ENCODE measurements at places on chromosomes 5 and 9. TPM values are rescaled to one million over a fixed set of nuclear protein-coding genes. Genes with fewer than 3 reads are reported as not detected.

- peak; percentile 35 for DNase-seq
Observed at GRCh38 chr5:103262422-103262871, 3.9 kb downstream of the MACIR start.

- DNase-seq, result no peak
Observed at GRCh38 chr5:60334281-60334713, 365.7 kb downstream of the DEPDC1B start.

DNA sequence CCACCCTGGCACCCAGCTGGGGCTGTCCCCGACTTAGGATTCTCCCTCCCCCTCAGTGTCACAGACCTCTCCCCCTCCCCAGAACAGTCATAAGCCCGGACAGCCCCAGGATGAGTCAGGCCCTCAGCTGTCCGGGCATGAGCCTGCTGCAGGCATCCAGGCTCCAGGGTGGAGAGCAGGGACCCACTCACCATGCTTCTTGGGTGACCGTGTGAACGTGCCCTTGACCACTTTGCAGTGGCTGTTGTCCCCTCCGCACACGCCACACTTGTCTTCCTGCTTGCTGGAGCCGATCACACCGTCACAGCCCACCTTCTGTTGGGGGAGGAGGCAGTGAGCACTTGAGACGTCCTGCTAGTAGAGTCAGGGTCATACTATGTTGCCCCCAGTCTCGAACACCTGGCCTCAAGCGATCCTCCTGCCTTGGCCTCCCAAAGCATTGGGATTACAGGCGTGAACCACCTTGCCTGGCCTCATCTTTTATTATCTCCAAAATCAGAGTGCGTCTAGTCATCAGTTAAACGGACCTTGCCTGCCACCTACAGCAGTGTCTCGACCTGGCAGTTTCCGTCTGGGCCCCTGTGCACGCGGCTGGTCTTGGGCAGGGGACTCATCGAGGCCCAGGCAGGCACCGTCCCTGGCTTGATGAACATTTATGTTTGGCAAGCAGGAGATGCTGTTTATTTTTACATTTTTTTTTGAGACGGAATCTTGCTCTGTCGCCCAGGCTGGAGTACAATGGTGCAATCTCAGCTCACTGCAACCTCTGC is 72.6 kb downstream of the ZNF354C start:
- no peak for DNase-seq

DNA sequence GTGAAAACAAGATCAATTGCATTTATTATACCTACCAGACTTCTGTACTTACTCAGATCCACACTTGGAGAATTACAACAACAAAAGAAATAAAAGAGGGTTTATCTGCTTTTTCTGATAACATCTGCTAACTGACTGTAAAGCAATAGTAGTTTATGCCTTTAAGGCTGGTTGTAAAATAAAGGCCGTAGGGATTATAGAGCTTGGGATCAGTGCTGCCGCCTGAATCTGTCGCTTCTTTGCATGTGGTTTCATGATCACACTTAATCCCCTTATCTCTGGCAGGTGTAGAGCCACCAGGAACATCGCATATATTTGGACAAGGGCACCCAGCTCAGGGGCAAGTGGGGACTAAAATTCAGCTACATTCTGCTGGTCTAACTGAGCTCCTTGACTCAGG is 146.7 kb downstream of the CCDC192 start:
- DNase-seq, result no peak

DNA sequence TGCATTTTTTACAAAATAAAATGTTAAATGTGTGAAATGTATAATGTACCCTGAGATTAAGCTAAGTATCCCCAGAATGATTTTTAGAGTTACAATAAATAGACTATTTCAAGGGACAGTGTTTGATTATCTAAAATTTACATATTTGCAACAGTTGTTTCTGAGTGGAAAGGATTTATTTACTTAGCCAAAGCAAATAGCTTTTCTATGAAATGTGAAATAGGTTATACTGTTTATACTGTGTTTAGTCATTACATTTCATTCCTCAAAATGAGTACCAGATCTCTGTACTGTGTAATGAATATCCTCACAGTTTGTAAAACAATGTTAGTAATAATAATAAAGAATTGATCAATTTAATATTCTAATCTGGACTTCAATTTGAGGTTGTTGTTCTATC is 1019.0 kb downstream of the NR2F1-AS1 start:
- DNase-seq, result no peak

DNA sequence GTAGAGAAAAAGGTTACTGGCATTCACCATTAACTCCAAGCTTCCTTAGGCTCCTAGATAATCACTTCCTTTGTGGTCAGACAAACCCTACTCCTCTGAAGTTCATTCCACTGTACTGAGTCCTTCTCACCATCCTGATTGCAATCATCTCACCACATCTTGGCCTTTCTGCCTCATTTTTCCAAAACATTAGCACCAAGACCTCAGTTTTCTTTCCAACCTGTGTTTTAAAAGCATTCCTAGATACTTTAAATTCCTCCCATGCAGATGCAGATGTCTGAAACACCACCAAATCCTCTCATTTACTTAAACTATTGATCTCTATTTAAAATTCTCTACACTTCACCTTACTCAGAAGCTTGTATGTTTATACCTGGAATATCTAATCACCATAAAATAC is 961.3 kb upstream of the CTNND2 start:
- no peak for DNase-seq

GRCh38 chr9:36396985-36397384 is 3.1 kb downstream of the RNF38 start:
- DNase-seq, result no peak

Gene ALDH1A1
- total RNA-seq, result 287 TPM

Gene LCN9
- not detected for total RNA-seq

Gene SLC1A1
- 8.3 TPM for total RNA-seq

Gene NSD1
- total RNA-seq, result 76.1 TPM

Gene SLC23A1
- total RNA-seq, result not detected

Data from endothelial cell of umbilical vein (primary cell).